Stimulated activated CD4-positive, alpha-beta T cell treated with anti-CD3 and anti-CD28 coated beads, Interleukin-12 subunit alpha, Interleukin-12 subunit beta, amount 100 ng/mL, for 24 hours (primary cell): ENCODE measurements at places on chromosomes 1 and 21.
A peak's percentile ranks its signal among the peaks of the same experiment; 100 is the strongest.

DNA sequence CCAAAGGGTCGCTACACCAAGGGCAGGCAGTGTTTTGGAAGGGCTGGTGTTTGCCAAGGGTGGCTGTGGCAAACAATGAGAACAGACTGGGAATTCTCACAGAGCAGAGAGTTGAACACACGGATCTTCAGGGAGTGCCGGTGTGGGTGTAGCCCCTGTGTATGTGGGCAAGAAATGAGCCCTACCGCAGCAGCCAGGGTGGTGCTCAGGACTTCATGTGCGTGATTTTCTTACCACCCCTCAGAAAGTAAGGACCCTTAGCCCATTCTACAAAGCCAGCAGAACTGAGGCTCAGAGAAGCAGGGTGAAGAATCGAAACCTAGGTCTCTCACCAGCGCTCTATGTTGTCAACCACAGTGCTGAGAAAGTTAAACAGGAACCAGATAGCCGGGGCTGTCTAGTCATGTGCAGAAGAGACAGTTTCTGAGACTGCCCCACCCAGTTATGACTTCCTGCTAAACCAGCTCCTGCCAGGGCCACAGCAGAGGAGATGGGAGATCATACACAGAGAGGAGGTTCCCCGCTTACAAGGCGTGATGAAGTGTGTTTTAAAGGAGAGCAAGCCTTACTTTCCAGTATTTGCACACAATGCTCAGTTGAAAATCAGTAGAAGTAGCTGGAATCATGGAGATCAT lies 21.9 kb upstream of the MORC3 start:
- peak; percentile 32 for DNase-seq

DNA sequence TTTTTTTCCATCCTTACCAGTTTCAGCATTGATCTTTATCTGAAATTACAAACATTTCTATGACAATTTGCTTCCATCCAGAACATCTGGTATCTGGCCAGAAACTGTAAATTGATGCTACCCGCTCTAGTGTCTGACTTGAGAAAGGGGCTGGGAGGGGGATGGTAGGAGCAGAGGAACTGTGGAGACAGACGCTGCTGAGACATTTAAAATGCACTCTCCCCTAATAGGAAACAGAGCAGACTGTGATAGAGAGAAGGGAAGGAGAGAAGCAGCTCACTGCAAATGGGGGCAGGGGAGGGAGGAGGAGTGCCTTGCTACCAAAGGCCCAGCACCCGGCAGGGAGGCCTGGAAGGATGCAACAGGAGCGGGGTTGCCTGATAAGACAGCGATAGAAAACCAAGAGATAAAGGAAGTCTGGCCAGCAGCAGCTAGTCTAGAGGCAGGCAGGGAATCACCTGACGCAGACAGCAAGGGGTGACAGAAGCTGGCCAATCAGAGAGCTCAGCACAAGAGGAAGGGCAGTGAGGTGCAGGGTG lies 195.5 kb upstream of the NFIA start:
- DNase-seq: no peak

DNA sequence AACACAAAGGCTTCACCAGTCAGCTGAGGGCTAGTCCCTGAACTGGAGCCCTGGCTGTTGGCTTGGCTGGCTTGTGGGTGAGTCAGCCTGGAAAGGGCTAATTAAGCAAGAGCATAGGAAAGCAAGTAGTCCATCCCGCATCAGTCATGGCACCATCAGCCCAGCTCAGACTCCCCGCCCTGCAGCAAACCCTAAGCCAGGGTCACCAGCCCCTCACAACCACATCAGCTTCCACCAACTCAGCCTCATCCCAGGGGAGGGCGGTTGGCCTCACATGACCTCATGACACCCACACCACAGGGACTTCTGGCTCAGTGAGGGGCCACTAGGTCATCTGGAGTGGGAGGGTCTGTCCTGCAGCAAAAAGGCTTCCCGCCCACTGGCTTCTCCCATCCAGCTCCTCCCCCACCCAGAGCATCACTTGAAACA lies 7.0 kb upstream of the SPATC1L start:
- DNase-seq: no peak

- DNase-seq: no peak
These were observed 150.3 kb downstream of the TNFSF18 start for GRCh38 chr1:172900376-172900997.

GRCh38 chr1:7468248-7468647 lies 302.8 kb upstream of the VAMP3 start:
- DNase-seq: no peak

DNA sequence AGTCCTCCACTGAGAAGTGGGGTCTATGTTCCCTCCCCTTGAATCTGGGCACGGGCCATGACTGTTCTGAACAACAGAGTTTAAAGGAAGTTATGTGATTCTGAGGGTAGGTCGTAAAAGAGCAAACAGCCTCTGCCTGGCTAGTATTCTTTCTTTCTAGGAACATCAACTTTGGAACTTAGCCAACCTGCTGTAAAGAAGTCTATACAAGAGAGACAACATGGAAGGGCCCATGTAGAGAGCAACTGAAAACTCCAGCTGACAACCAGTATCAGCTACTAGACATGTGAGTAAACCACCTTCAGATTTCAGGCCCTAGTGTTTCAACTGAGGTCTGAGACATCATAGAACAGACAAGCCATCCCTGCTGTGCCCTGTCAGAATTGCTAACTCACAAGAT lies 7.5 kb downstream of the SELENOF start:
- no peak for DNase-seq

- no peak for DNase-seq
These were observed 2.3 kb upstream of the IVL start for GRCh38 chr1:152906023-152906565.

DNA sequence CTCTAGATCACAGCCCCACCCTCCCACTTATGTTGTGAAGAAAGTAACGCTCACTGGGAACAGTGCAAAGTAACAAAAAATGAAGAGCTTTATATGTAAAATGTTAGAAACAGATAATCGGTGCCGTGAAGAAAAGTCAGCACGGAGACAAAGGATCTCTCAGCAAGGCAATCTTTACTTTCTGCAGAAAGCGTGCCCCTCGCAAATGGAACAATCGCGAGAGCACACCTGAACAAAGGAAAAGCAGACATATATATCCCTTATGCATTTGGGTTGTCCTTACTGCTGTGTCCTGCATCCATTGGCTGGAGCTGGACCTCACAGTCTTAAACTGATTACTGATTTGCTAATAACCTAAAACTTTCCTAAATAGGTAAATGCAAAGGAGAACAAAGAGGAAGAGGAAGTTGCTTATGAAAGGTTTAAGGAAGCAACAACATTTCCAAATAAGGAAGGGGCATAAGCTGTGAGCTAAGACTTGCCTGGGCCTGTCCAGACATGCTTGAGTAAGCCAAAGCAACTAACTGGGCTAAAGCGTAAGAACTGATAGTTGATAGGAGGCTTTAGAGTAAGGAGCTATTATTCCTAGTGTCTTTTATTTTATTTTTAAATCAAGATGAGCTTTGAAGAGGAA lies 89.7 kb downstream of the GTF2B start:
- DNase-seq: no peak

- no peak for DNase-seq
These were observed 15.4 kb upstream of the OTUD3 start for GRCh38 chr1:19866758-19867157.

DNA sequence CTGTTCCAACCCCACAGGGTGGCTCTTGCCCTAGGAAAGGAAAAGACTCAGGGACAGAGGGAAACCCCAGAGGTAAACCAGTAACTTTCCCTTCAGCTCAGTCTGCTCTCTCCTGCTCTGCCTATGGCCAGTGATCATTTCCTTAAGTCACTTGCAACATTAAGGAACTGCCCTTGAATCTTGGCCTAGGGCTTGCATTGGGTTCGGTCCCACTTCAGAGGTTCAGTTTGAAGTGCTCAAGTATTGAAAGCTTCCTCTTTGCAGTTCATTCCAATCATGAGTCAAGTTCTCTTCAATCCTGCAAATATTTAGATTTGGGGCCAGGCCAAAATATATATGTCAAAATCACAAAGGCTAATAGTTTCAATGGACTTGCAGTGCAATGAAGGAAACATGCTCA lies 97.7 kb upstream of the IRF2BP2 start:
- DNase-seq: no peak

- DNase-seq: no peak
These were observed 19.9 kb upstream of the CLDN14 start for GRCh38 chr21:36499578-36500471.

DNA sequence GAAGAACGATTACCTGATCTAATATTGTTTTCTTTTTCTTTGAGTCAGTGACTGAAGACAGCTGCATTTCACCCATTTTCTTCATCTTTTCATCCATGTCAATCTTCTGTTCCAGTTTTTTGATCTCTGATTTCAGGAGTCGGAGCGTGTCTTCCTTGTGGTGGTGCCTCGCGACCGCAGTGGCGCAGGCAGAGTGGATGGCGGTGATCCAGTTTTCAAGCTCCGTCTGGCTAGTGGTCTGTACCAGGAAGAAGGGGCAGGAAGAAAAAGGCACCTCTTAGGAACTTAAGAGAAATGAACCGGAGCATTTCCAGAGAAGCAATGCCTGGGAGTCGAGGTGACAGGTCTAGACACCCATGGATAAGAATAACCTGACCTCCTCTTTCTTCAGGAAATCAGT lies 118.3 kb downstream of the TIAM1 start:
- no peak for DNase-seq

DNA sequence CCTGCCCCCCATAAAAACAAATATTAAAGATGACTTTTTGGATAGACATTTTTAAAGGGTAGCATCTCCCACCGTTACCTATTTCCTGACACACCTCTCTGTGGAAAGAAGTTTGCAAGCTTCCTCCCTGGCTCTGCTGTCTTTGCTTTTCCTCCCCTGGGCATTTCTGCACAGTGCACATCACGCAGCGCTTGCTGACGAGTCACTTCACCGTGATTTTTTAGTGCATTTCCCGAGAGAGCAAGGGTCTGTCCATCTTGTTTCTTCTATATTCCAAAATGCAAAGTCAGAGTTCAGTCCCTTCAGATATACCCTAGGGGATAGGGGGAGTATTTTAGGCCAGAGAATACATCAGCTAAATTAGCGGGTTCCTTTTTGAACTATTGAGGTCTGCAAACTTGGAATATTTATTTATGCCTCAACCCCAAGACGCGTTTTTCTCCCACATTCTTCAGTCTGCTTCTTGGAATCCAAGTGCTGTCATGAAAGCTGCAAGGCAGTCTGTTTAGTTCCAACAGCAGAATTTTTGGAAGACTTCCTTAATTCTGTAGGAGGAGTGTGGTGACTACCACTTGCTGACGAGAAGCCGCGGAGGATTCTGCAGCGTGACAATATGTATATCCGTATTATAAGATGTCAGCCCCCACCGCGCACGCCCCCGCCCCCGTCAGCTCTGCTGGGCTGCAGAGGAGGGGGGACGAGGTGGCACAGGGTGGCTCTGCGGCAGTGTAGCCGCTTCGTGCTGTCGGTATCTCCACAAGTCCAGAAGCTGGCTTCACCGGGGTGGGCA lies 22.4 kb downstream of the SMYD2 start:
- DNase-seq: no peak

DNA sequence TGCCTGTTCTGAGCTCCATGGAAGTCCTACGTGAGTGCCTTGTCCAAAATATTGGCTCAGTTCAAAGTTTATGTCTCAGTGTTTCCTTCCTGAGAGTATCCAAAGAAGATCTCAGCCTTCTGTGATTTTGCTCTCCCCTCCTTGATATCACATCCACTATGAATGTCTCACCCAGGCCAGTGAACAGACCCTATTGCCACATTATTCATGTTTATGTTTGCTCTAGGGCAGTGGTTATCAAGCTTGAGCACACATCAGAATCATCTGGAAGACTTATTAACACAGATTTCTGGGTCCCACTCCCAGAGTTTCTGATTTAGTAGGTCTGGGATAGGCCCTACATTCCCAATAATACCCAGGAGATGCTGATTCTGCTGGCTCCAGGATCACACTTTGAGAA lies 145.0 kb upstream of the FGGY start:
- DNase-seq: no peak

DNA sequence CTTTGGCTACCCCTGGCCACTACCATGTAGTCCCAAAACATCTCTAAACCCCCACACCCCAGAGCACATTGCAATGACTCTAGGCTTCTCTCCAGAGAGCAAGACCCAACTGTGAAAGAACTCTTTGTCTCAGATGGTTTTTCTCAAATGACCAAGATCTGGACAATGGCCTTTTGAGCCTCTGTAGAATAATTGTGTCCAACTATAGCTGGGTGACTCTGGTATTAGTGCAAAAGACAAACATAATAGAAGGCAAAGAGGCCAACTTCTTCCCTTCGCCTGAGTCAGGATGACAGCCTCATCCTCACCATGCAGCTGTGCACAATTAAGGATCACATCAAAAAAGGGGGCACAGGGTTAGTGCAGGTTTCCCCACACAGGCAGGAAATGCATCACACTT lies 139.6 kb downstream of the BRINP2 start:
- DNase-seq: no peak

DNA sequence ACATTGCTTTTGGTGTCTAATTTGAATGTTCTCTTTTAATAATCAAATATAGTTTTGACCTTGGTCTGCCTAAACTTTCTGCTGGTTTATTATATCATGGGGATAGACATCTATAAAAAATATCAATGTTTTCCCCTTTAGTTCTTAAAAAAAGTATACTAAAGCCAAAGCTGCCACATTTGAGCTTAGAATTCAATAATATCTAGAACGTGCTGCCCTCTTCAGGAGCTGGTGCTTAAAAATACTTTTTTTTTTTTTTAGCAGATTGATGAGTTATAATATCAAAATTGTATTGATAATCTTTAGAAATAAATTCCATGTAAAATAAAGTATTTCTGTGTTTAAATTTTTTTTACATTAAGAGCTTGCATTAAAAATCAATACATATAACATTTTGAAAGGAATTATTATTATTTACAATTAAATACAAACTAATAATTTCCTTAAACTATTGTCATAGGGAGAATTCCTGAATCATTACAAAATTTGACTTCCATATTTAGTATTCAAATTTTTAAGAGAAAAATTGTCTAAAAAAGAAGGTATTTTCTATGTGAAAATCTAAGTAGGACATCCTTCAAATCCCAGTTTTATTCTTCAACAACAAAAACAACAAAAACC lies 40.1 kb upstream of the ADGRL2 start:
- DNase-seq: no peak

DNA sequence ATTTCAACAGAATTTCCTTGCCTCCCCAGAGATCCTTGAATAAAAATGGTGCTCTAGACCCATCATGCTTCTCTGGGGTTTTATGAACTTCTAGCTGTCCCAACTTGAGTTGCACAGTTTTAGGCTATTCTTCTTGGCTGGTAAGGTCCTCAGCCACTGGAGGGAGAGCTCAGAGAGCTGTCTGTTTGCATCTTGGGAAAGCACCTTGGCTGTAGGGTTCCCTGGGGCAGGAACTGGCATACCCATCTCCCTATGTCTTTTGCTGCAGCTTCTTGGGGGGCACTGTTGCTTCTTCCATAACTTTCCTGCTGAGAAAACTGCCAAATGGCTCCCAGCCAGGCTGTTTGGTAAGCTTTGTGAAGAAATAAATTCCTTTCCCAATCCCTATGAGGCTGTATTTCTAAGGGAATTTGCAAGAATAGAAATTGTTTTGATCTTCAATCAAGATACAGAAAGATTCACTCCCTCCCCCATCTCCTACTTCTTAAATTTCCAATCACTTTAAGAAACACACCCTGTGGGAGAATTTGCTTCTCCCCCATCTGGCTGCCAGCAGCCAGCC lies 8.2 kb upstream of the FMOD start:
- DNase-seq: no peak
